ENCODE measurements at places on chromosomes 12 and 14.
A peak's percentile ranks its signal among the peaks of the same experiment; 100 is the strongest.

GRCh38 chr14:93688239-93688666, 100.0 kb downstream of the PRIMA1 start:
- DNase-seq, result no peak

DNA sequence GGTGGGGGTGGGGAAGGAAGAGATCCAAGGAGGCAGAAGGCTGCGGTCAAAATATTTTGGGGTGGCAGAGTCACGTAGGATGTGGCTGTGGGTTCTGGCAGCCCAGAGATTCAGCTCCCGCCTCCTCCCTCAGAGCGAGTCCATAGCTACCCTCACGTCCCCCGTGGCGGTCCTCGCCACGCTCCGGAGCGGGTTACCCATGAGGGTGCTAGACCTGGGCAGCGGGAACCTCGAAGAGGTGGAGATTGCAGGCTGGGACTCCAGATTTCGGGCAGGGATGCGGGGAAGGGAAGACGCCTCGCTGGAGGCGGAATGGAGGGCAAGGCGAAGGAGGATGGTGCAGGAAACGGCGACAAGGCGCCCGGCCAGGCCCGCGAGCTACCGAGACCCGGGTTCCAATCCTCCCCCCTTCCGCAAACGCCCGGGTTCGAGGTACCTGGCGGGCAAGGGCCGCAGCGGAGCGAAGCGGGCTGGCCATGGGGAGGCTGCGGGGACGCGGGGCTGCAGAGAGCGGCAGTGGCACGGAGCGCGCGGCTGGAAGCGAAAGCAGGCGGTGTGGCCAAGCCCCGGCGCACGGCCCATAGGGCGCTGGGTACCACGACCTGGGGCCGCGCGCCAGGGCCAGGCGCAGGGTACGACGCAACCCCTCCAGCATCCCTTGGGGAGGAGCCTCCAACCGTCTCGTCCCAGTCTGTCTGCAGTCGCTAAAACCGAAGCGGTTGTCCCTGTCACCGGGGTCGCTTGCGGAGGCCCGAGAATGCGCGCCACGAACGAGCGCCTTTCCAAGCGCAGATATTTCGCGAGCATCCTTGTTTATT, 46.2 kb downstream of the BCAT1 start:
- peak; percentile 57 for DNase-seq

DNA sequence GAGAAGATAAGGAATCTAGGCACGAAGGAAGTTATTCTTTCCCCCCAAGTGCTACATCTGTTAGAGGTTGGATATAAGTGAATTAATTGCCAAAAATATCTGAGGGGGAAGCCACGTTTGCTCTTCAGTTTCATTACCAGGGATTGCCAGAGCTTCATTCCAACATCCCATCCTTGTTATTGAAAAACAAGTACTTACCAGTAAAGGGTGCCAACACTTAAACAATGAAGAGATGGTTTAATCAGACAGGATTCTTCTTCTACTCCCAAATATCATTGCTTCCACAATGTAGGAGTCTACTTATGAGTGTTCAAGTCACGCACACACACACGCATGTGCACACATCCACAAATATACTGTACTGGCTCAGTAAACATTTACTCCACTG, 312.4 kb downstream of the RPAP3 start:
- DNase-seq, result no peak

DNA sequence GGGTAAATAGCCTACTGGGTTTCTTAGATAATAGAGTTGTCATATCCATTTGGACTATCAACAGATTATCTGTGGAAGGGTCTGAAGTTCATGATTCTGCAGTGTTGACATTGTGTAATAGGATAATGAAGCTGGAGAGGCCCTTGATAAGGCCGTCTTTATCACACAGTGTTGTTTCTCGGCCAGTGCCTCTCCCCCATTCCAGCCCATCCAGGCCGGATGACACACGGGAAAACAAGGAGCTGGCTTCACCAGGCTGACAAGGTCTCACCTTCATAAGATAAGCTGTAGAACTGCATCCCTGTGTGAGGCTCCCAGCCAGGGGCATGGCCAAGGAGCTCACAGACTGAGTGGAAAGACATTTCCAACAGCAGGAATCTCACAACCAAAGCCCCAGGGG, 8.7 kb upstream of the EML1 start:
- DNase-seq, result no peak

- no peak for DNase-seq
Observed at GRCh38 chr12:31962076-31962475, 2.9 kb downstream of the RESF1 start.

DNA sequence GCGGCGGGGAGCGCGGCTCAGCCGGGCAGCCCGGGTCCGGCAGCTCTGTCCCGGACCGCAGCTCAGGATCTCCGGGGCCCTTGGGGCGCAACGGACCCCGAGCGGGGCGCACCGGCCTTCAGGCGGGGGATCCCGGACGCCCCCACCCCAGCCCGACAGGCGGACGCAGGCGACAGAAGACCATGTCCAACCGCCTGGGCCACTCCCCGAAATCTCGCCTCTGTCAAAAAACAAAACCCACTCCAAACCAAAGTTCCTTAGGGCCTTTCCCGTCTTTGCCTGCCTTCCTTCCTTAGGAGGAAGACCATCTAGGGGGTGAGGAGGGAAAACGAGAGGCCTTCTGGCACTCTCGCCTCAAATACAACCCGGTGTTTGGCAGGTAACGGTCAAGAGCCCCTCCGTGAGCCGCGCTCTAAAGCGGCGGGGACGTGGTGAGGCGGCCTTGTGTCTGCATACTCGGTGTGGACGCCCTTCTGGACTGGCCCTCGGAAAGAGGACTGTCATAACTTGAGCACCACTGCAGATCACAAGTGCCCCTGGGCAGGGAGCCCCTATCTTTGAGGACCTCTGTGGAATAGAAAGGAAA, 604 bp downstream of the HCFC2 start:
- no peak for DNase-seq

- no peak for DNase-seq
Observed at GRCh38 chr14:36493761-36494160, 26.3 kb downstream of the NKX2-1 start.

- no peak for DNase-seq
Observed at GRCh38 chr12:47835831-47836155, 16.1 kb upstream of the HDAC7 start.

GRCh38 chr12:10140001-10140400, 10.0 kb upstream of the CLEC7A start:
- no peak for DNase-seq

- no peak for DNase-seq
Observed at GRCh38 chr12:13713556-13714410, 267.6 kb downstream of the GRIN2B start.

DNA sequence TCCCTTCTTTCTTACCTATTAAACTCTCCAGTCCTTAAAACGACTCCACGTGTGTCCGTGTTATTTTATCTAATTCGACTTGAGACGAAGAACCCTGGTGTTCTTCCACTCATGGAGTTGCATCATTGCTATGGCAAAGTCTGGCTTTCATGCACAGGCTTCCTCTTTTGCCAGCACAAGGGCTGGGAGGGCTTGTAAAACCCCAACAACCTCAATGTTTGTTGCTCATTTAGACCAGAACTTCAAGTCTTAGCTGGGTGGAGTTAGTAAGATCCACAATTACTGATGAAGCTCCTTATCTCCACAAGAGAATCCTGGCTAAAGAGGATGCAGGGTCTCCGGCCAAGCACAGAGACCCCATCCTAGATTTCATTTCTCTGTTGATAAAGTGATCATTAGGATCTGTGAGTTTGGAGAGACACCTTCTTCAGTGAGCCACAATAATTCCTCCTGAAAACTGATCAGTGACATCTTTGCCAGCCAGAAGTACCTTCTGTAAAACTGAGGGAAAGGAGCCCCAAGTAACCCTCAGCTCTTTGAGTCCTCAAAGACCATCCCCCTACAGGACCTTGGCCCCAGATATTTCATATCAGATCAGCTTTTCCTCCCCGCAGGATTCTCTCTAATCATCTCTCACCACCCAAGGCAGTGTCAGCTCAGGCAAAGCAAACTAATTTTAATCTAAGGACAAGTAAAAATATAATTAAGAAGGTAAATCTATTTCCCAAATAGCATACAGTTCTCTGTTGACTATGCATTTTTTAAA, 514.6 kb downstream of the FUT8 start:
- no peak for DNase-seq

- no peak for DNase-seq
Observed at GRCh38 chr12:125245581-125246557, 180.6 kb downstream of the AACS start.

Measured in stomach (tissue), 19 donors.